Caki2 (cell line): ENCODE measurements at places on chromosomes 12 and 14. TPM values are rescaled to one million over a fixed set of nuclear protein-coding genes. Genes with fewer than 3 reads are reported as not detected.
A peak's percentile ranks its signal among the peaks of the same experiment; 100 is the strongest.

Gene LRIG3
- 16.5 and 29.7 TPM in 2 replicates for total RNA-seq

- peak; percentile 18 for DNase-seq
These were observed 105.0 kb downstream of the SNAPC1 start for GRCh38 chr14:61866932-61867920.

Gene NPFF
- not detected in 2 replicates for total RNA-seq

DNA sequence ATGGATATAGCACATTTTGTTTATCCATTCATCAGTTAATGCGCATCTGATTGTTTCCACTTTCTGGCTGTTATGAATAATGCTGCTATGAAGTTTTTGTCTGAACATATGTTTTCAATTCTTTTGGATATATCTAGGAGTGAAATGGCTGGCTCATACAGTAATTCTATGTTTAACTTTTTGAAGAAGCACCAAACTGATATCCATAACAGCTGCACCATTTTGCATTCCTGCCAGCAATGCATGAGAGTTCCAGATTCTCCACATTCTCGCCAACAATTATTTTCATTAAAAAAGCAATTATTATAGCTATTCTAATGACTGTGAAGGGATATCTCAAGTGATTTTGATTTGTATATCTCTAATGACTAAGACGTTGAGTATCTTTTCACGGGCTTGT, 89.9 kb upstream of the PPP4R3A start:
- no peak for DNase-seq

- DNase-seq, result no peak
These were observed 95.3 kb upstream of the SLC35F4 start for GRCh38 chr14:57960946-57961785.

GRCh38 chr14:65606460-65606859, 193.9 kb downstream of the FUT8 start:
- DNase-seq, result no peak

DNA sequence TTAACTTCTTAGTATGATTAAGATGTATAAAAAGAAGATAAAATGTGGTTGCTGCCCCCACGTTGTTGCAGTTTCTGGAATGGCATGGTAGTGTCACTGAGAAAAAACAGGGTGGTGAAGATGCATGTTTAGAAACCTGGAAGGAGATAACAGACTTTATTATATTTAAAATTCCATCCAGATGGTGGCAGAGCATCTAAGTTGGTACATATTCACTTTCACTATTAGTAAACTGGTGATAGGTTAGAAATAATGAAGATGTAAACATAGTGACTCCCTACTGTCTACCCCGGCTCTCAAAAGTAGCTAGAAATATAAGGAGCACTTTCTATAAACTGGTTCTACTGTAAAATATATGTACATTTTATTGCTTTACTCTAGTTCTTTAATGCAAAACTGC, 279.3 kb downstream of the NPAS3 start:
- DNase-seq, result no peak

GRCh38 chr12:118052324-118053070, 8.5 kb downstream of the WSB2 start:
- DNase-seq, result peak; percentile 96

Gene CLEC6A
- not detected in 2 replicates for total RNA-seq

Gene LUM
- not detected in 2 replicates for total RNA-seq

- no peak for DNase-seq
These were observed 293.4 kb downstream of the EGLN3 start for GRCh38 chr14:33657476-33657875.

Gene ACOT6
- not detected in 2 replicates for total RNA-seq

Gene FLVCR2
- 2.9 and 7.0 TPM in 2 replicates for total RNA-seq

- DNase-seq, result no peak
These were observed 28.6 kb upstream of the PPM1H start for GRCh38 chr12:62963486-62964041.

DNA sequence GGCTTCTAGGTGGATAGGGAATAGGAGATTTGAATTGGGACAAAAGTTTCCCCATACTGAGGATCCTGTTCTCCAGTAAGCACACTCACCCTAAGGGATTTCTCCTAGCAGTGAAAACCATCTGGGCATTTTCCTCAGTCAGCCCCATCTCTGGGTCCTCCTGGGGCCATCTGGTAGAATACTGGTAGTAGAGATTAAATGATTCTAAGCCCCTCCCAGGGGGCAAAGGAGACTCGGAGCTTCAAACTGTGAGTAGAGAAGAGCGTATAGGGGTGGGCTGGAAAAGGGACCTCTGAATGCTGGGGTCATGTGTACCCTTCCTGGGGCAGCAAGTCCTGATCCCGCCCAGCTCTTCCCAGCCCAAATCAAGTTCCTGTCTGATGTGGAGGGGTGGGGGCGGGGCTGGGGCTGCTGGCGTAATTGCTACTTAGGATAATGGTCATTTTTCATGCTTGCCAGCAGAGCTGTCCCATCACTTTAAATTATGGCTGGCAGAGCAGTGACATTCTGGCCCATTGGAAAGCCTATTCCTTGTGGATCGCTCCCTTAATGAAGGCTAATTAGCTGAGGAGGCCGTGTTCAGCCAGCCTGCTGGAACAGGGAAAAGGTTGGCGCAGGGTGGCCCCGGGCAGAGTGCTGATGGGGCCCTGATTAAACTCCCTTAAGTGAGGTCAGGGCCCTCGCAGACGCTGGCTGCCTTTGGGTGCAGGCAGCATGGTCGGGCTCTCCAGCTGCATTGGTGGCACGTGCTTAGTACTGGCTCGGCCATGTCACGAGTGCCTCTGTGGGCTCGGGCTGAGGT, 127.8 kb downstream of the TSPAN9 start:
- DNase-seq, result no peak

DNA sequence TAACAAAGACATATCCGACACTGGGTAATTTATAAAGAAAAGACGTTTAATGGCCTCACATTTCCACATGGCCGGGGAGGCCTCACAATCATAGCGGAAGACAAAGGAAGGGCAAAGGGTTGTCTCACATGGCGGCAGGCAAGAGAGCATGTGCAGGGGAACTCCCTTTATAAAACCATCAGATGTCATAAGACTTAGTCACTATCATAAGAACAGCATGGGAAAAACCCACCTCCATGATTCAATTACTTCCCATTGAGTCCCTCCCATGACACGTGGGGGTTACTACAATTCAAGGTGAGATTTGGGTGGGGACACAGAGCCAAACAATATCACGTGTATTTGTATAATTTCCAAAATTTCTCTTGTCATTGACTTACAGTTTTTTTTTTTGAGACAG, 5.5 kb upstream of the LMNTD1 start:
- peak; percentile 56 for DNase-seq

Gene TBC1D30
- 9.4 and 10.7 TPM in 2 replicates for total RNA-seq

DNA sequence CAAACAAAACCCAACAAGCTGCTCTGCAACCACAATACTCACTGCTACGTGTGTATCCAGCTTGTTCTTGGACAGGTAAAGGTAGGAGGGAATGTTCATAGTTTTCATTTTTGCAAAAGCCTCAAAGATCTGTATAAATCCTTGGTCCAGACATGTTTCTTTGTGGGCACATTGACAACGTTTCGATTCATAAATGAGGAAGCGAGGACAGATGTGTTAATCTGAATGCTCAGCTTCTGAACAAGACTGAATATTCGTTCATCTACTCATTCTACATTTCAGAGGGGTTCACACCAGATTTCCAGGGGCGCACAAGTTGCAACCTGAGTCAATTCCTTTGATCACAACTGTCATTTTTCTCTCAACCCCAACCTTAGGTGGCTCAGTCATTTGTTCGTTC, 134.4 kb downstream of the LLPH start:
- DNase-seq, result no peak

GRCh38 chr12:76627346-76628135, 68.0 kb upstream of the OSBPL8 start:
- DNase-seq, result no peak

DNA sequence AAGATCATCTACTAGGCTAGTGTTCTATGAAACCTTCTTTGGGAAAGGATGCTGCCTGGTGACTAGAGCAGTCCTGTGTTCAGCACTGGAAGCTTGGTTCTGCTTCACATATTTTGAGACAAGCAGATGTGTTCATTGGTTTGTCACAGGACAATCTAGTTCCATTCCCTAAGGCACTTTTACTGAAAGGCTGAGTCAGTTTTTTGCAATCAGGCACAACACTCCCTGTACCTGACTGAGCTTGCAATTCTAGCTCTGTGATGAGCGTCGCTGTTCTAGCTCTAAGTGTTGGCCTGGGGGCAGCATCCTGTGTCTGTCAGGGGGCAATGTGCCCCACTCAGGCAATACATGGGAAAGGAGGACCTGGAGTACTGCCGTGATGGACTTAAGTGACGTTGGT, 144.4 kb downstream of the CAND1 start:
- DNase-seq, result peak; percentile 66

DNA sequence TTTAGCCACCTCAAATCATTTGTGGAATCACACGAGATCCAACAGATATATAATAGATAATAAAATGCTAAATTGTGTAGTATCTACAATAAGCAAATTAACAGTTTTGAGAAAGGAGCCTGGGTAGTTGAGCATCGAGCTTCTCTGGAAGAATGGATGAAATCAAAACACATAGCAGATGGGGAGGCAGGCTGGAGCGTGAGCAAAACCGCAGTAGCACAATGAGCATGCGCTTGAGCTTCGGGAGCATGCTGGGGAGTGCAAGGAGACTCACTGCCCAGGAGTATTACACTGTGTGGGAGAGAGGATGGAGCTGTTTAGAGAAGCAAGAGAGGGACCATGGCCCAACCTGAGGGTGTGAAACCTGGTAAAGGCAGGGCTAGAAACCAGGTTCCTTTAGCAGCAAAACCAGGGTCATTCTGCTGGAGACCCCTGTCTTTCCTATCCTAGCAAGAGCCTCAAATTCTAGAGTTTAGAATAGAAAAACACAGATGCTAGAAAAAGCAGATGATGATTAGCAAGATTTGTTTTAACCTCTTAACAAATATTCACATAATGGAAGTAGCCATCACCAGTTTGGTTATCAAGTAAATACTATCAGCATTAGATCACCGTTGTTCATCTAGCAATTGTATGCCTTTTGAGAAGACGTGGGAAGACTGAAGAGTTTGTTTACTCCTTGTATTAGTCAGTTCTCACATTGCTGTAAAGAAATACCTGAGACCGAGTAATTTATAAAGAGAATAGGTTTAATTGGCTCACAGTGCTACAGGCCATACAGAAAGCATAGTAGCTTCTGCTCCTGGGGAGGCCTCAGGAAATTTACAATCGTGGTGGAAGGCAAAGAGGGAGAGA, 484.8 kb downstream of the EGLN3 start:
- no peak for DNase-seq

Gene C12orf54
- total RNA-seq, result not detected in 2 replicates

Gene SIX6
- not detected in 2 replicates for total RNA-seq

Gene SLC38A1
- total RNA-seq, result 38.4 and 49.4 TPM in 2 replicates

GRCh38 chr12:111451649-111452129, 46.0 kb downstream of the SH2B3 start:
- peak; percentile 39 for DNase-seq

- peak; percentile 26 for DNase-seq
These were observed 1.9 kb downstream of the NTN4 start for GRCh38 chr12:95788637-95789036.

Gene GLI1
- 0.57 and 1.8 TPM in 2 replicates for total RNA-seq

Gene LTB4R
- 0.12 and 2.7 TPM in 2 replicates for total RNA-seq

GRCh38 chr14:101060171-101060601, 156.7 kb upstream of the RTL1 start:
- DNase-seq, result no peak

DNA sequence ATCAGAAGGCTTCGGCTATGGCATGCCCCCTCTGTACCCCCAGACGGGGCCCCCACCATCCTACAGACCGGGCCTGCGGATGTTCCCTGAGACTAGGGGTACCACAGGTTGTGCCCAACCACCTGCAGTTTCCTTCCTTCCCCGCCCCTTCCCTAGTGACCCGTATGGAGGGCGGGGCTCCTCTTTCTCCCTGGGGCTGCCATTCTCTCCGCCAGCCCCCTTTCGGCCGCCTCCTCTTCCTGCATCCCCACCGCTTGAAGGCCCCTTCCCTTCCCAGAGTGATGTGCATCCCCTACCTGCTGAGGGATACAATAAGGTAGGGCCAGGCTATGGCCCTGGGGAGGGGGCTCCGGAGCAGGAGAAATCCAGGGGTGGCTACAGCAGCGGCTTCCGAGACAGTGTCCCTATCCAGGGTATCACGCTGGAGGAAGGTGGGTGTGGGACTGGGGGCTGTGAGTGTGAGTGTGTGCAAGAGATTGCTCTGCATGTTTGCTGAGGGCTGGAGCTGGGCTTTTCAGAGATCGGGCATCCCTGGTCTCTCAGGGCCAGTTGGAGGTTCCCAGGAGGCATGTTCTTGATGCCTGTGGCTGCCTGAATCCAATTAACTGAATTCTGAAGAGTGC, 8.6 kb downstream of the NFATC4 start:
- DNase-seq, result no peak

DNA sequence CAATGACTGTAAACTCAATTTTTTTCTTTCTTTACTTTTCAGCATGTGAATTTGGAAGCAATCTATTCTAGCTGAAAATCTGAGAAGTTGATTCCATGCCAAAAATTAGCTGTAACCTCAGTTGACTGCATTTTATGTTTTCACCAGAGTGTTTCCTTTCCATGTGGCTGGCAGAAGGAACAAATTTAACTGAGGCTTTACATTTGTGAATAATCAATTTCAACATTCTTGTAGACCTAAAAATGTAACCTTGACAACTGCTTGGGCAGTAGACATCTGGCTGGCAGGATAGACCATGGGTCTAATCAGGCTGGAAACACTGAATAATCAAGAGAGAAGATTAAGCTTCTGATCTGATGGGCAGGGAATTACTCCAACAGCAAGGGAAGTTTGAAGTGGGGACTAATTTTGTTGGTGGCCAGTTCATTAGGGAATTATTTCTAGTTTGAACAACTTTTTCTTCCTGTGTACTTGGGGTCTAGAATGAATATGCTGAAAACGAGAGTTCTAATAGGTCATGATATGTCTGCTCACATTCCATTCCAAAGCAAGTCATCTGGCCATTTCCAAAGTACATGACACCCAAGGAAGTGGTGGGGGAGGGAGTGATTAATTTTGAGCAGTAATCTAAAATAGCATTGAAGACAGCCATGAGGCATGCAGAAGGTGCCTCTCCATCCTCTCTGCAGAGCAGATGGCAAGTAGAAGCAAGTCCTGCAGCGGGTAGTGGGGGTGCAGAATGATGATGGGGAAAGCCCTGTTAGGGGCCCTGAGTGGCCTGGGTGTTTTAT, 68.2 kb downstream of the ATP23 start:
- no peak for DNase-seq
